ENCODE measurements at places on chromosomes 4 and X. TPM values are rescaled to one million over a fixed set of nuclear protein-coding genes. Genes with fewer than 3 reads are reported as not detected.

DCAF4L1 gene
- 0.22 TPM for total RNA-seq

TMEM35A gene
- total RNA-seq = 1.1 TPM

DNA sequence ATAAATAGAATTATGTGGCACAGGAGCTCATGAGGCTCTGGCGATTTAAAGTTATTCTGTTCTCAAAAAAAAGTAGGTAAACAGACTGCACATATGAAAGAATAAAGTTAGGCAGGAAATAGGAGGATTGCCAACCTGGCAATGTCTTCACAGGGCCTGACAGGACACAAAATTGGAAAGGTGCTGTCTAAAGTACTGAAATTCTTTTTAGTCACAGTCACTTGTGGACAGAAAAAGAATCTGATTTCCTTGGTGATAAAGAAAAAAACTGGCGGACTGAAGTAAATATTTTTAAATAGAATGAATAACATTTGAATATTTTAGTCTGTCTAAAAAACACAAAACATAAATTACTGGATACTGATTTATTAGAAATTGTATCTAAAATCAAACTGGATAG, 124.4 kb downstream of the VEGFC start:
- DNase-seq = no peak

GRCh38 chr4:86557526-86557925, 36.6 kb upstream of the PTPN13 start:
- no peak for DNase-seq

DNA sequence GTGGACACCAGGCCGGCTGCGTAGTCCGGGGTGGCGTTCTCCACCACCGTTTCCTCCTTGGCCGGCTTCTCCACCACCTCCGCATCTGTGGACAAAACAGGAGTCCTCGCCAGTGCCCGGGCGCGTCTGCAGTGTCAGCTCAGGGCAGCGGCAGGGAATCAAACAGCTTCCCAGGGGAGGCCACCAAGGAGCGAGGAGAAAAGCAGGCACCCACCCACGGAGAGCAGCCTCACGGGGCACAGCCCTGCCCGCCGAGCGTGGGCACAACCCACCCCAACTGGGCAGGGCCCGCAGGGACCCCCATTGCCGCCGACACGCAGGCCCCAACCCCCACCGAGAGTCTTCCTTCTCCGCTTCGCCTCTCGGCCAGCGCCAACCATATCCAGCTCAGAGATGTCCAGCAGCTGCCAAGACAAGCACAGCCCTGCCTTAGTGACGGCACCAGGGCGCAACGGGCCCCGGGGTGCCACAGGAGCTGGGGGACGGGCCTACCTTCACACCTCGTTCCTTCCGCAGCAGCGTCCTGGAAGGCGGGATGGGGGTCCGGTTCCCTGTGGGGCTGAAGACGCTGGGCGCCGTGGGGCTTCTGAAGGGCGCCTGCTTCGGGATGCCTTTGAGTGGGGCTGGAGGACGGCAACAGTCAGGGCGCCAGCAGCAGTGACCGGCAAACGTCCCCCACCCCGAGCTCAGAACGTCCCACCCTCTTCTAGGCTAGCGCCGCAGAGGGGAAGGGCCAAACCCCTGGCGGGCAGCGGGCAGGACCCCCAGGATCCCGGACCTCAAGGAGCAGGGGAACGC, 22.8 kb downstream of the NELFA start:
- no peak for DNase-seq
